ENCODE measurements at places on chromosomes 1 and 21. TPM values are rescaled to one million over a fixed set of nuclear protein-coding genes. Genes with fewer than 3 reads are reported as not detected.
A peak's percentile ranks its signal among the peaks of the same experiment; 100 is the strongest.

CASQ2 gene
- 444 TPM for polyA plus RNA-seq

- no peak for DNase-seq
- no peaks in the 10 kb centered on the region for H3K4me1 ChIP-seq
- no peak overlapping the region for H3K4me3 ChIP-seq
- H3K27me3 ChIP-seq = peaks cover 28% of the 10 kb centered on the region
- no peaks in the 10 kb centered on the region for H3K36me3 ChIP-seq
Measured at GRCh38 chr21:36718951-36719501, 20.1 kb downstream of the SIM2 start.

MFSD2A gene
- 0.11 TPM for polyA plus RNA-seq

DNA sequence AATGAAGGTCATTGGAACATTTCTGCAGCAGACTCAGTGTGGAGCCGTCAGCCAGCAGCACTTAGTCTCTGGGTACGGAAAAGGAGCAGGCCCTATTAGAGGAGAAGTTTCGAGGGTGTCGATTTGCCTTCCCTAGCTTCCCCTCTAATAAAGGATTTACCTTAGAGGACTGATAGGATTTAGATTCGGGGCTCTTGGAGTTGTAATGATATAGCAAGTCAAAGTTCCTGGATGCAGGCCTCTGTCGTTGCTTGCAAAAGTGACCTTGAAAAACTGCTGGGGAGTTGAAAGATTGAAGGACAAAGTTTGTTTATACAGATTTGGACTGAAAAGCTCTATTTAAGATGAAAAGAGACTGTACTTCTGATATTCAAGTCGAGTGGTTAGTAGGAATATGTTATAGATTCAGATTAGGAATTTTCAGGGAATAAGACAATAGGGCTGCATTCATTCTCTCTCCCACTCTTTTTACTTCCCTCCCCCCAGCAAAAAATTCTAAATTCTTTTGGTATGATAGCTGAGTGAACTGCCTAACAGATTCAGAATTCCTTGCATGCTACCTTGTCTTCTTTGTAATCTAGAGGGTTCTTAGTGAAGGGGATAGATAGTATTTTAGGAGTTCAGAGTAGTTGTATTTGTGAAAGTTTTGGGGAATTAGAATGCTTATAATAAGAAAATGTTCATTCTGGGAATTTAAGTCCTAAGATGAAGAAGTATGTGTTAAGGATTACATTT, 19.2 kb downstream of the NFYC start:
- DNase-seq = no peak
- H3K4me1 ChIP-seq = peaks cover 37% of the 10 kb centered on the region
- peak overlapping the region; percentile 59 for H3K4me3 ChIP-seq
- no peaks in the 10 kb centered on the region for H3K36me3 ChIP-seq
- no peaks in the 10 kb centered on the region for H3K27me3 ChIP-seq
- H3K27ac ChIP-seq = peak overlapping the region; percentile 76

GPATCH3 gene
- 11.7 TPM for polyA plus RNA-seq
